DMS79 treated with DMSO at 0.1 percent for 48 hours (cell line): ENCODE measurements at places on chromosomes 2 and 18.

DNA sequence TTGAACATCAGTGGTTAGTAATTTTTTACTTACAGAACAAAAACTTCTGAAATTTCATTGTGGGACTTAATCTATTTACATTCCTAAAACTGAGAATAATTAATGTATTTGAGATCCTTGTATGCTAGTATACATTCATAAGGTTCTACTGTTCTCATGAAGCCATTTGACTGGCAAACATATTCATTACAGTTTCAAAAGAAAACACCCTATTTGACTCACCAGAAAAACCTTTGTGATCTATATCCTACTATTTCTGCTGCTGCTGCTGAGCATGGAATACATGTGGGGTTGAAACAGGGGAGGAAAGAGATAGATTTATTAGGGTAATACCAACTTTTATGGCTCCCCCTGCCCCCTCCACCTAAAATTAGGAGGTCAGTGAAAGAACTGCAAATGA lies 21.8 kb downstream of the MARS2 start:
- DNase-seq: no peak

DNA sequence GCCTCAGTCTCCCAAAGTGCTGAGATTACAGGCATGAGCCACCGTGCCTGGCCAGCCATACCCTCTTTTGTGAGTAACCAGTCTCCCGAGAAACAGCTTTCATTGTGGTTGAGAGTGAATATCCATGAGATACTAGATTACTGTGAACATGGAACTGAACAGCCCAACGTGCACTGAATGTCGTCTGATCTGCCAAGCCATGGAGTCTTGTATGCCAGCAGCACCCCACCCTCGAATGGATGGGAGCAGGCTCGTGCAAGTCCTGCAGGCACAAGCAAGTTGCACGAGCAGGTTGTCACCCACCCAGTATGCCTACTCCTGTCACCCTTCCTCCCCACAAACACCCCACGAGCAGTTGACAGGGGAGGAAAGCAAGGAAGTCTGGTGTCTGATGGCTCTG lies 36.5 kb upstream of the TFCP2L1 start:
- no peak for DNase-seq

DNA sequence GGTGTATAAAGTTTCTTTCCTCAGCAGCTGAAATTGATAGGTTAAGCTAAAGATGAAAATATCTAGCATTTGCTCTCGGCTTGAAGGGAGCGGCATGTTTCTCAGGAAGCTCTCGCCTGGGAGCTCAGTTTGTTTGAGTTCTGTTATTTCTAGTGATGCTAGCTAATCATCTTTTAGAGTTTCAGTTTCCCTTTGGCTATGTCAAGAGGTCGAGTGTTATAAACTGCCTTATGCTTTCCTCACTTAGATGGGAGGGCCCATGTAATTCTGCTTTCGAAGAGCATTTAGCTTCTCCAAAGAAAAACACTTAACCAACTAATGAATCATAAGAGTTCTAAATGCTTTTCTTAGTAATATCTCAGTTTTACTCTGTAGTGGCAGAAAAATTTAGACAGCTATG lies 33.6 kb downstream of the PLCL1 start:
- no peak for DNase-seq

- no peak for DNase-seq
These were observed 39.3 kb downstream of the C1QL2 start for GRCh38 chr2:119119076-119119785.
